Forelimb muscle (tissue), 1 donor: ENCODE measurements at places on chromosomes 12 and 14. TPM values are rescaled to one million over a fixed set of nuclear protein-coding genes. Genes with fewer than 3 reads are reported as not detected.

GRCh38 chr14:101542391-101542790 is 18.9 kb upstream of the DIO3 start:
- DNase-seq, result no peak

DNA sequence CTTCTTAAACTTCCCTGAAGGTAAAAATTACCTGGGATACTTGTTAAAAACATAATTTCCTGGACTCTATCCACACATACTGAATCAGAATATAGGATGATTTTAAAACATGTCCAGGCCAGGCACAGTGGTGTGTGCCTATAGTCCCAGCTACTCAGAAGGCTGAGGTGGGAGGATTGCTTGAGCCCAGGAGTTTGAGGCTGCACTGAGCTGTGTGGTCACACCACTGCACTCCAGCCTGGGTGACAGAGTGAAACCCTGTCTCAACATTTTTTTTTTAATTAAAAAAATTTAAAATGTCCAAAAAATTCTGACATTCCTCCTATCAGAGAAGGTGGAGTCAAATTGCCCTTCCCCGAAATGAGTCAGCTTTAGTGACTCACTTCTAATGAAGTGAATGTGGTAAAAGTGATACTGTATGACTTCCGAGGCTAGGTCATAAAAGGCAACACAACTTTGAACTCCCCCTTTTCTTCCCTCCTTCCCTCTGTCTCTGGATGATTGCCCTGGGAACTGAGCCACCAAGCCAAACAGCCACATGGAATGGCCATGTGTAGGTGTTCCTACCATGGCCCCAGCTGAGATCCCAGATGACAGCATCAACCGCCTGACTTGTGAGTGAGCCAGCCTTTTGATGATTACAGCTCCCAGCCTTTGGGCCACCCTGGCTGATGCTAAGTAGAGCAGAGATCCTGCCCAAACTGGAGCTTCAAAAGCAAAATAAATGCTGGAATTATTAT is 36.3 kb downstream of the LIMA1 start:
- no peak for DNase-seq

DNA sequence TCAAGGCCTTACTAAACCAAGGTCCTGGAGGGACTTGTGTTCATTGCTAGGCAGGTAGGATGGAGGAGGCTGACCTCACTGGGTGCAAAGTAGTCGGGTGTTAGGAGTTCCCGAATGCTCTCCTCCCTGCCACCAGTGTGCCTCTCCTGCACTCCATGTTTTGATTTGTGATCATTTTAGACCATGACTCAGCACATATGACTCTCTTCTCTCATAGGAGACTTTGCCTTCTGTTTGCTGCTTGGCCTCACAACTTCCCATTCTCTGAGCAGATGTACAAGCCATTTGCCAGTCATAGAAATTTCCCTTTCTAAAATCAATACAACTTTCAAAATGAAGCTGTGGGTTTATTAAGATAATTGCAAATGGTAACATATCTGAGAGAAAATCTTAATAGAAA is 46.6 kb upstream of the LRIG3 start:
- no peak for DNase-seq

DNA sequence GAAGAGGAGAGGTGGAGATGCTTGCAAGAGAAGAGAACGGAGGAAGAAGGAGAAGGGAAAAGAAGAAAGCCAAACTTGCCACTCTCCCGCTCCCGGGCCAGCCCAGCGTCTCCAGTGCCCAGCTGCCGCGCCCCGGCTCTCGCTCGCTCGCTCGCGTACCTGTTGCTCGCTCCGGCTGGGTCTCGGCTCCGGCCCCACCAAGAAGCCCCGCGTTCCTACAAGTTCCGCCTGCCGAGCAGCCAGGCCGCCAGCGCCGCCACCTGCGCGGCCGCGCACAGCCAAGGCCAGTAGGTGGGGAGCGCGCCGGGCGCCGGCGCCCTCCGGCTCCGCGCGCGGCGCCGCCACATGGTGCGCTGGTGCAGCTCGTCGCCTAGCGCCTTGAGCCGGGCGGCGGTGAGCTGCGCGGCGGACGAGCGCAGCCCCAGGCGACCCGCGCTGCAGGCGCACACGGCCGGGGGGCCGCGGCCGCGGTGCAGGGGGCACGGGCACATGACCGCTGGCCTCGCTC is 370 bp downstream of the HRK start:
- DNase-seq, result no peak

Gene KRT72
- polyA plus RNA-seq, result 0.08 TPM

DNA sequence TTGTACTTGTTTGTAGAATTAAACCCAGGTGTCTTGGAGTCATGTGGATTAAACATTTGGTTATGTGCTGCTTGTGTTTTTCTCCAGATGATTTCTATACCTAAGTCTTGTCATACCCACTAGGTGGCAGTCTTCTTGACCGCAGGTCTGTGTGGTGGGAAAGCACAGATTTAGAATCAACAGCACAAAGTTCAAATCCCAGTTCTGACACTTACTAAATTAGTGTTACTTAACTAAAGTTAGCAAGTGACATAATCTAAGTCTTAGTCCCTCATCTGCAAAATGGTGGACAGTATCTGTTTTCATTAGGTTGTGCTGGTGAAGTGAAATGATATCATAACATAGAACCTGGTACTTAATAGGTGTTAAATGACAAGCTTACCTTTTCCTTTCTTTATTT is 151.0 kb upstream of the ARHGAP5 start:
- DNase-seq, result no peak

- DNase-seq, result no peak
Measured at GRCh38 chr12:107304588-107305532, 211.5 kb upstream of the CRY1 start.

Gene RTL1
- 60.5 TPM for polyA plus RNA-seq

GRCh38 chr14:105854600-105855245 is 328.3 kb downstream of the TMEM121 start:
- no peak for DNase-seq

Gene GARIN6
- polyA plus RNA-seq, result not detected

- no peak for DNase-seq
Measured at GRCh38 chr12:30026621-30027234, 243.0 kb upstream of the TMTC1 start.

- DNase-seq, result no peak
Measured at GRCh38 chr12:49621651-49622500, 1.5 kb upstream of the PRPF40B start.

GRCh38 chr14:101027291-101027690 is 123.8 kb upstream of the RTL1 start:
- DNase-seq, result no peak

DNA sequence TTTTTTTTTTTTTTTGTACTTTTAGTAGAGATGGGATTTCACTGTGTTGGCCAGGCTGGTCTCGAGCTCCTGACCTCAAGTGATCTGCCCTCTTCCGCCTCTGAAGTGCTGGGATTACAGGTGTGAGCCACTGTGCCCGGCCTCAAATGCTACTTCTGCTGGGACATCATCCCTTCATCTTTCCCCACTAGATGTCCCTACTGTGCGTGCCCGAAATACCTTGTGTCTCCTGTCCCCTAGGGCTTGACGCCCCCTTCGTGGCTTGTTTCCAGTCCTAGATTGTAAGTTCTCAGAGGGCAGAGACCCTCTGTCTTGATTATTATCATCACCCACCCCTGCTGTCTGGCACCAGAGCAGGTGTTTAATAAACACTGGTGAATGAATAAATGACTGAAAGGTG is 14.9 kb downstream of the CCDC63 start:
- DNase-seq, result no peak
